Activated CD4-positive, alpha-beta T cell treated with anti-CD3 and anti-CD28 coated beads for 36 hours (primary cell): ENCODE measurements at places on chromosomes 1 and 21. TPM values are rescaled to one million over a fixed set of nuclear protein-coding genes. Genes with fewer than 3 reads are reported as not detected.
A peak's percentile ranks its signal among the peaks of the same experiment; 100 is the strongest.

GRCh38 chr1:164863056-164863455, 304.1 kb downstream of the PBX1 start:
- peaks cover 6% of the 10 kb centered on the region for H3K27me3 ChIP-seq
- no peak overlapping the region for H3K27ac ChIP-seq
- no peak for DNase-seq

GRCh38 chr1:163090321-163090945, 21.3 kb downstream of the RGS4 start:
- peaks cover 5% of the 10 kb centered on the region for H3K27me3 ChIP-seq
- no peak overlapping the region for H3K4me3 ChIP-seq
- H3K27ac ChIP-seq, result no peak overlapping the region
- H3K4me1 ChIP-seq, result no peaks in the 10 kb centered on the region
- no peak for DNase-seq

- H3K27me3 ChIP-seq, result peaks cover 3% of the 10 kb centered on the region
These were observed 147.0 kb upstream of the FMN2 start for GRCh38 chr1:239944666-239945065.

- DNase-seq, result no peak
- no peak overlapping the region for H3K27ac ChIP-seq
- H3K36me3 ChIP-seq, result peaks cover 32% of the 10 kb centered on the region
- H3K4me3 ChIP-seq, result no peak overlapping the region
These were observed 142.5 kb downstream of the USP25 start for GRCh38 chr21:15872236-15872635.

DNA sequence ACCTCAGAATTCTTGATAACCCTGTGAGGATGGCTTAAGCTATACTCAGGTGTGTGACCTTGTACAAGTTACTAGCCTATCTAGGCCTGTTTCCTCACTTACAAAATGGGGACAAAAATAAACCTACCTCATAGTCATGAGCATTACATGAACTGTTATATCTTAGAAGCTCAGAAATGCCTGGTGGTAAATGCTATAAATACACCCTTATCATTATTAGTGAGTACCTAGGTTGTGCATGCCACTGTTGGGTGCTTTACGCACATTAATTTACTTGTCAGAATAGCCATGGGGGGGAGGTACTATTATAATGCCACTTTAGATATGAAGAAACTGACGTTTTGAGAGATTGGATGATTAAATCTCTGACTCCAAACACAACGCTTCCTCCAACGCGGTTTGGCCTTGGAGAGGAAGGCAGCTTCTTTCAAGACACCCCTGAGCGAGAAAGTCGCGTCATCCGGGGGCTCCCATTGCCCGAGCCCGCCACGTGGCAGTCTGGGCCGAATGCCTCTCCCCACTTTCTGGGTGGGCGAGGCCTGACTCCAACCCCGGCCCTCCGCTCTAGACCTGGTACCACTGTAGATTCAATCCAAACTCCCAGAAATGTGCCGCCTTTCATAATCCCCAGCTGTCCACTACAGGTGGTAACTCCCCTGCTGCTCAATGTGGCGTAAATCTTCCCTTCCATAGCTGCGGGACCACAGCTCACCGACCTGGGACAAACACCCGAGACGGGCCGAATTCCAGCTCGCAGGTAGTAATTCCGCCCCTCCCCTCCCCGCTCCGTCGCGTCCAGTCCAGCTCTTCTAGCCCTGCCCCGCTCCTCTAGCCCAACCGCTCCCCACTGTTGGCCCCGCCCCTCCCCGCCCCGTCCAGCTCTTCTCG, 771 bp upstream of the RAD54L start:
- H3K27ac ChIP-seq, result peak overlapping the region; percentile 92
- H3K27me3 ChIP-seq, result no peaks in the 10 kb centered on the region
- peaks cover 20% of the 10 kb centered on the region for H3K4me1 ChIP-seq
- peak overlapping the region; percentile 83 for H3K4me3 ChIP-seq
- peaks cover 27% of the 10 kb centered on the region for H3K36me3 ChIP-seq

GRCh38 chr1:145922266-145922665, 3.7 kb upstream of the PEX11B start:
- H3K27me3 ChIP-seq, result no peaks in the 10 kb centered on the region
- H3K4me3 ChIP-seq, result no peak overlapping the region

- DNase-seq, result no peak
- no peak overlapping the region for H3K27ac ChIP-seq
- H3K4me3 ChIP-seq, result no peak overlapping the region
- H3K36me3 ChIP-seq, result peaks cover 9% of the 10 kb centered on the region
- peaks cover 8% of the 10 kb centered on the region for H3K27me3 ChIP-seq
These were observed 23.8 kb upstream of the CENPF start for GRCh38 chr1:214579183-214579582.

DNA sequence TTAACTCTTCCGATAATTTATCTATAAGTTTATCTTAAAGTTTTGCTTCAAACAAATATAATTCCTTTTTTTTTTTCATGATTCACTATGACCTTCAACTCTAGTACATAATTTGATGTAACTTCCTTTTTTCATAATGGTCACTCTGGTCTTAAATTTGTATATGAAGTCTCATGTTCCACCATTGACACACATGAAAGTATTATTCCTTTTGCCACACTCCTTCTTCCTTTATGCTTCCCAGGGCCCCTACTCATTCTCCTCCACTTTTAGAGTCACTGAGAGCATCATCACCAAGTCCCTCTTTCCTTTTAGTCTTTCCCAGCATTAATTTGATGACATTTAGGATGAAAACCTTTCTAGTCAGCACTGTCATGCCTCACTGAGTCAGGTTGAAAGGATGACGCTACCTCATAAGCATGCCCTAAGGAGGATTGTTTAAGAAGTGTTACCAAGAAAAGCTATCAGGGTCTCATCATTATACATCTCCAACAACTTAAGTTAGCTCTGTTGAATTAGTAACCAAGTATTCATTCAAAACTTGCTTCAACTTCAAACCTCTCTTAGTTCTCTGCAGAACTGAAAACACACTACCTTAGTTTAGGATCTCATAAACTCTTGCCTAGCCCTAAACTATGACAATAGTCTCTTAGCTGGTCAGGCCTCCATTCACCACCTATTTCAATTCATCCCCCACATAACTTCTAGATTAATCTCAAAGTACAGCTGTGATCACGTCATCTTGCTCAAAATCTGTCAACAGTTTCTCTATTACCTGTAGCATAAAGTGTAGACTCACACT, 14.5 kb downstream of the AUNIP start:
- no peaks in the 10 kb centered on the region for H3K27me3 ChIP-seq
- peaks cover 4% of the 10 kb centered on the region for H3K36me3 ChIP-seq
- no peak for DNase-seq
- H3K4me3 ChIP-seq, result no peak overlapping the region

DNA sequence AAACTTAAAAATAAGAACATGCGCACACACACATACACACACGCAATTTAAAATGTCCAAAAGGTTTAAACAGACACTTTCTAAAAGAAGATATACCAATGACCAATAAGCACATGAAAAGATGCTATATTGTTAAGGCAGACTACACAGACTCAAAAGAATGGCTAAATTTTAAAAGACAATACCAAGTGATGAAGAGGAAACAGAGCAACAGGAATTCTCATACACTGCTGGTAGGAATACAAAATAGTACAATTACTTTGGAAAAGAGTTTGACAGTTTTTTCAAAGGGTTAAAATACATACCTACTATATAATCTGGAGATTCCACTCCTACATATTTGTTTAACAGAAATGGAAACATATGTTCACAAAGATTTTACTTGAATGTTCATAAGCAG, 239.6 kb upstream of the SAMSN1 start:
- H3K4me1 ChIP-seq, result no peaks in the 10 kb centered on the region
- no peak overlapping the region for H3K27ac ChIP-seq
- no peak overlapping the region for H3K4me3 ChIP-seq
- no peaks in the 10 kb centered on the region for H3K36me3 ChIP-seq

DNA sequence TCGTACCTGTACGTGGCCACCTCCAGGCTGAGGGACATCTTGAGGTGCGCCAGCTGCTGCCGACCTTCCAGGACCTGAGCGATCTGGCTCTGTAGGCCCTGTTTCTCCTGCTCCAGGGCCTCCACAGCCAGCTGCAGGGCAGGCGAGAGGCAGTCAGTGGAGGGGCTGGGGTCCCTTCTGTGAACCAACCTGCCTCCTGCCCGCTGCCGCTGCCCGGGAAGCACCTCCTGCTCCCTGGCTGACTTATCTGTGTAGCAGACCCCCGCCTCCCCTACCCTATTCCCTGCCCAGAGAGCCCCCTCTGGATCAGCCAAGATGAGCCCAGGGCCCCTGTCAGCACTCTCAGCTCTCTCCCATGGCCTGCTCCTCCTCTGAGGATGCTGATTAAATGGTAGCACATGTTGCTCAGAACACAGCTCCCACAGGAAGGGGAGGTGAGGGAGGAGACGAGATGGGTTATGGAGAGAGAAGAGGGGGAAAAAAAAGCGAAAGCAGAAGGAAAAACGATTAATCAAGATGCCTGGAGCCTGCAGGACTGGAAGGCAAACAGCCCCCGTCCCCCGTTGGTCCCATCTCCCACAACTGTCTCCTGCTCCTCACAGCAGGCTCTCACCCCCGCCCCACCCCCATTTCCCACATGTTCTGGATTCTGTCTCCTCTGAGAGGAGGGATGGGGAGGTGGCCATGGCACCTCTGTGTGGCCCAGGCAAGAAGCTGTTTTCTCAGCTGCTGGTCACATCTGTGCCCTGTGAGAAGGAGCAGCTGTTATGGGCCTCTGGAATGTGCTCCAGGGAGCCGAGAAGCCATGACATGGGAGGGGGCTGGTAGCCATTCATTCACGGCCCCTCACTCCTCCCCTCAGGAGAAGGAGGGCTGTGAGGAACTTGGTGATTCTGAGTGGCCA, 1.7 kb downstream of the NES start:
- peaks cover 40% of the 10 kb centered on the region for H3K27me3 ChIP-seq
- H3K4me1 ChIP-seq, result peaks cover 11% of the 10 kb centered on the region
- DNase-seq, result no peak
- no peaks in the 10 kb centered on the region for H3K36me3 ChIP-seq
- no peak overlapping the region for H3K4me3 ChIP-seq
- no peak overlapping the region for H3K27ac ChIP-seq

DNA sequence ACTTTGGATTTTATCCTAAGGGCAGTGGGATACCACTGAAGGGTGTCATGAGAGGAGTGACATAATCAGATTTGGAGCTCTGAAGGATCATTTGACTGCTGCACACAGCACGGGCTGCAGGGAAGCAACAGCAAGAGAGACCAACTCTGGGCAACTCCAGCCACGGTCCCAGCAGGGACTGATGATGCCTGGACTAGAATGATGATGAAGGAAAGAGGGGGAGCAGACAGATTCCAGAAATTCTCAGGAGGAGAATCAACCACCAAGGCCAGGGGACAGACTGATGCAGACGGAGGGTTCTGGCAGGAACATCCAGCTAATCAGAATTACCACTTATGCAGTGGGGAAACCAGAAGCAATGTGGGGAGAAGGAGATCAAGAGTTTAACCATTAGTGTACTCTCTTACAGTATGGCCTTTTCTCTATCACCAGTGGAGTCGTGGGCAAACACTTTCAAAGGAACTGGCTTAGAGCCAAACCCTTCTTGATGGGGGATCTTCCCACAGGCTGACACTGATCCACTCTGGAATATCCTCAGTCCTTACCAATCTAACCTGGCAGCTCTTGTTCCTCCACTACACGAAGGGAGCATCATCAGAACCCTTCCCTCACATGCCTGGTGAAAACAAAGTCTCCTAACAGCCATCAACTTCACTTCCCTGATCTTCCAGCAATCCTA, 3.3 kb downstream of the URB1 start:
- DNase-seq, result no peak
- no peak overlapping the region for H3K27ac ChIP-seq
- H3K36me3 ChIP-seq, result peaks cover 37% of the 10 kb centered on the region
- no peaks in the 10 kb centered on the region for H3K27me3 ChIP-seq
- H3K4me1 ChIP-seq, result peaks cover 67% of the 10 kb centered on the region
- no peak overlapping the region for H3K4me3 ChIP-seq

- H3K4me3 ChIP-seq, result no peak overlapping the region
- no peak overlapping the region for H3K27ac ChIP-seq
- peaks cover 10% of the 10 kb centered on the region for H3K27me3 ChIP-seq
- H3K4me1 ChIP-seq, result no peaks in the 10 kb centered on the region
- H3K36me3 ChIP-seq, result peaks cover 8% of the 10 kb centered on the region
These were observed 32.0 kb upstream of the EDARADD start for GRCh38 chr1:236361909-236362590.

DNA sequence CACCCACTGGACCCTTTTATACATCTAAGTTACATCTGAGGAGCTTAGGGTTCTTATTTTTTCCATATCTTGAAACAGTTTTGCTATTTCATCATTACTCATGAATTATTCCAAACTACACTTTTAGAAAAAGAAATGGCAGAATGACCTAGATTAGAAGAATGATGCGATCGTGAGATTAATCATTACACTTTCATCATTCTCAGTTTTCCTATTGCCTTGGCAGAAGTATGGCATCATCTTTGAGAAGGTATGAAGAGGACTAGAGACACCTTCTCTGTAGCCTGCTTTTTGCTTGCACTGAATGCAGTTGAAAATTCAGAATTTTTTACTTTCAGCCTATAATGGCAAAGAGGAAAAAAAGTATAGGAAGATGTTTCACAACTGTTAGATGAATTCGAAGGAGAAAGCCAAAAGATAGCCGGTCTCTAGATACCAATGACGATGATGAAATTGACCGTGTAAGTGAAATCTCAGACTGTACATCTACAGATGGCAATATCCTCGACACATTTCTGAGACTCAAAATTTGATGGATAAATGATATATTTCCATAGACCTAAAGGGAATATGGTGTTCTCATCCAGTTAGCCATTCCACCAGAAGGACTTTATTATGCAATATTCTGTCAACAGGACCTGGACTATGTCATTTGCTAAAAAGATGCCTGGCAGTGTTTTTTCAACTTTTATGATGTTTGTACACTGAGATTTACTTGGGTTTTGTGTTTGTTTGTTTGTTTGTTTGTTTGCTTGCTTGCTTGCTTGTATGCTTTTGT, 191.8 kb downstream of the TOMM20 start:
- no peak for DNase-seq
- no peaks in the 10 kb centered on the region for H3K36me3 ChIP-seq
- H3K27me3 ChIP-seq, result no peaks in the 10 kb centered on the region
- H3K4me1 ChIP-seq, result peaks cover 48% of the 10 kb centered on the region
- peak overlapping the region; percentile 70 for H3K27ac ChIP-seq
- no peak overlapping the region for H3K4me3 ChIP-seq

DNA sequence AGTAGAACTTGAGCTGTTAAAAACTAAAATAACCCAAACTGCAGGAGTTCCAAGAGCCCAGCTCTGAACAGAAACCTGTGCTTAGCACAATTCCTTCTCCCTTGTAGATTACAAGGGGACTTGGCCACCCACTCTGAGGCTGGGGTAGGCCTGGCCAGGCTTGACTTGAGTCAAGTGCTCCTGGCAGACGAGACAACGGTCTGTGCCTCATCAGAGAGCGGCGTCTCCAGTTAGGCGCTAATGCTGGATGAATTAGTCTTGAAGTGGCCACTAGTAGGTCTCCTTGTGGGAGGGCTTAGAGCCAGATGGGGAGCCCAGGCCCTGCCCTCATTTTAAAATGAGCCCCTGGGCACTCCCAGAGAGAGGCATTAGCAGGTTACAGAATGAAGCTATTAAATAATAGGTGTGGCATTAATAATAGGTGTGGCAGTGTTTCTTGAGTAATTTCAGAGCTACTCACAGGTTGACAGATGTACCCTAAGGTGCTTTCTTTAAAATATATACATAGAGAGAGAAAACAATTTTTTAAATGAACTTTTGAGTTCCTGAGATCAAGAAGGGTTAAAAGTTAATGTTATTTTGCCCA, 1.1 kb downstream of the EEIG2 start:
- peak overlapping the region; percentile 81 for H3K27ac ChIP-seq
- DNase-seq, result peak; percentile 68
- peak overlapping the region; percentile 90 for H3K4me3 ChIP-seq
- no peaks in the 10 kb centered on the region for H3K36me3 ChIP-seq
- H3K27me3 ChIP-seq, result no peaks in the 10 kb centered on the region
- H3K4me1 ChIP-seq, result peaks cover 41% of the 10 kb centered on the region

Gene TRMT1L
- total RNA-seq, result 33.7 TPM

Gene MYCL
- 0.11 TPM for total RNA-seq

Gene BLACAT1
- 0.25 TPM for total RNA-seq

Gene FAM131C
- total RNA-seq, result 0.09 TPM

Gene CD160
- 0.12 TPM for total RNA-seq

Gene SFN
- 0.87 TPM for total RNA-seq

Gene CHIA
- not detected for total RNA-seq

Gene PDPN
- total RNA-seq, result not detected
